ENCODE measurements at places on chromosomes 3 and 15.

- no peak for DNase-seq
Measured at GRCh38 chr3:9499455-9500107, 54.0 kb downstream of the LHFPL4 start.

DNA sequence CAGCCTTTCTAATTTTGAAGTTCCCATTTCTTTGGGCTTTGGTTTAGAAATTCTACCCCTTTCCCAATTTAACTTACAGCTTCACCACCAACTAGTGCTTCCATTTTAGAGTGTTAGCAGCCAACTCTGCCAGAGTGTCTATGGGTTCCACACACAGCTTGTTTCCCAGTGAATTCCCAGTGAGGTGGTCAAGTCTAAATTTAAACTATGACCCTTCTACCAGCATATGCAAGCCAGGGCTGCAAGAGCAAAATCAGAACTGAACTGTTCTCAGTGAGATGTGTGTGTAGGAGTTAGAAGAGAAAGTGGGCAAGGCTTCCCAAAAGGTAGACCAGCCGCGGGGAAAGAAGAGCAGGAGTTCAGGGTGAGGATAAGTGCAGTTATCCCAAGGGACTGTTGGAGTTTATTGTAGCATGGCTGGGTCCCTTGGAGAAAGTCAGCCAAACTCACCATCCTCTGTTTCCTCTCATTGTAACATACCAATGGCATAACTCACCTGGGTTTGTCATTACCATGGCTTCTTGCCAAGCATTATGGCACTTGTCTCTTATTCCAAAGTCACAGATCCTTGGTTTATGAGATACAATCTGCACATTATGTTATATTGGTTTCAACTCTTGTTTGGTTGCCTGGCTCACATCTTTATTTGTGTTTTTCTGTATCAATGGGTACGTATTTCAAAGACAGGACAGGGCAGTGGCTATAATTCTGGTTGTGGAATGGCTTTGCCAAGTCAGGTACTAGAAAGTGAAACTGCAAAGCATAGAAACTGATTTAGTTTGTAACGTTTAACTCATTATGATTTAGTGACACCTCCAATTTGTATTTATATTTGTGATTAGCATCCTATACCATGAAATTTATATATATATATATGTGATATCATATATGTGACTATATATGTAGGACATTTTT, 130.2 kb upstream of the UMPS start:
- no peak for DNase-seq

DNA sequence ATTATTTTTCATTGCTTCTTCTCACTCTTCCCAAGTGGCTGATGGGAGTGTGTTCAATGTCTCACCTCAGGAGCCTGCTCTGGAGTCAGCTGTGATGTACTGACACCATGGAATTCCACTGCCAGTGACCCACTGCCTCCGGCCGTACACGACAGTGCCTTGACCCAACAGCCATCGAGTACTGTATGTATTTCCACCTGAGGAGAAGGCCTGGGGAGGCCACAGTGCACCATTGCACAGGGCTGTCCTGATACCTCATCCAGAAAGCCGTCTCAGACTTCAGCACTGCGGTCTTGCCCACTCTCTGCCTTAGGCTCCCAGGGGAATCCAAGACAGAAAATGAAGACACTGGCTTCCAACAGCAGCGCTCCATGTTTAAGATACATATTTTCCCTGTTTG, 51.4 kb upstream of the EIF1B start:
- no peak for DNase-seq

GRCh38 chr3:74640211-74640610, 25.8 kb upstream of the CNTN3 start:
- no peak for DNase-seq

DNA sequence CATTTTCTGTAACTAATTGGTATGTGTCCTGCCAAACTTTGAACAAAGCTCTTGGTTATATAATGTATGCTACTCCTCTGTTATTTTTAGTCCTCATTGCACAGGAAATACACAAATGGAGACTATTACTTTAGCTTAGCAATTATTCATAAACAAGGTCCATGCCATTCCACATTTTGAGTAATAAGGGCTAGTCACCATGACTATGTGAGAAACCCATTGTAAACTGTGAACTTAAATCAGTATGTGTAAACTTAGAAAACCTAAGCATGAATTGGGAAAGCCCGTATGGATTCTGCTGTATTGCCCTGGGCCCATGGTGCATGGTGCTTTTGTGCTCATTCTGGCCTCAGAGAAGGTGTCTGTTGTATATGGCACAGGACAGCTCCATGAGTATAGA, 100.3 kb downstream of the HCN4 start:
- DNase-seq, result no peak

- DNase-seq, result no peak
Measured at GRCh38 chr3:171346019-171346418, 114.2 kb downstream of the TNIK start.

- DNase-seq, result no peak
Measured at GRCh38 chr3:98594628-98595324, 1.4 kb upstream of the CPOX start.

DNA sequence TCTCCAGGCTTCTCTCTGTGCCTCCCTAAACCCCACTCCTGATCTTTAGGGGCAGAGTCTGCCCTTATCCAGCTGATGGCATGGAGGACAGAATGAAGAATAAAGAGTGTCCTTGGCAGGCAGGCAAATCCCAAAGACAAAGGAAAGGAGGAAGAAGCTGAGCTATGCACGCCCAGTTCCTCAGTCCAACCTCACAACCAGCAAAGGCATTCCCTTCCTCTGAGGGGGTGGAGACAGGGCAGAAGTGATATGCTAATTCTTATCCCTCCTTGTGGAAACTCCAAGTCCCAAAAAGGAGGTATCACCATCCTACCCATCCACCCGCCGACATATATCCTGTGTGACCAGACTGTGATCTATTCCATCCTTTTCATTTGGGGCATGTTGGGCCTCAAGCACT, 10.5 kb upstream of the CCDC54 start:
- DNase-seq, result no peak

GRCh38 chr3:11024181-11024580, 31.6 kb downstream of the SLC6A1 start:
- no peak for DNase-seq

- no peak for DNase-seq
Measured at GRCh38 chr3:76432396-76432795, 607.5 kb upstream of the ROBO2 start.

DNA sequence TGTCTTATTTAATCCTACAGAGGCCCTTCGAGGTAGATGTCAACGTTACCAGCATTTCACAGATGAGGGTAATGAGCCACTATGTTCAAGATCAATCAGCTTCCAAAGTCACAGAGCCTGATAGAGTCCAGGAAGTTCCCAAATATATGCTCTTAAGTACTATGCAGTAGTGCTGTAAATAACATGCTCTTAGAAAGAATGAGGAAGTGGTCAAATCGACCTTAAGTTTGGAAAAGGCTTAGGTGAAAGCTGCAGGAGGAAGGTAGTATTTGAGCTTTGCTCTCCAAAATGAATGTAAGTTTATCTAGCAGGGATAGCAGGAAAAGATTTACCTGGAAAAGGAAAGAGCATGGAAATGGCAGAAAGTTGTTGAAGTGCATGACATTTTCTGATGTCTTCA, 234.0 kb downstream of the RBMS3 start:
- no peak for DNase-seq

DNA sequence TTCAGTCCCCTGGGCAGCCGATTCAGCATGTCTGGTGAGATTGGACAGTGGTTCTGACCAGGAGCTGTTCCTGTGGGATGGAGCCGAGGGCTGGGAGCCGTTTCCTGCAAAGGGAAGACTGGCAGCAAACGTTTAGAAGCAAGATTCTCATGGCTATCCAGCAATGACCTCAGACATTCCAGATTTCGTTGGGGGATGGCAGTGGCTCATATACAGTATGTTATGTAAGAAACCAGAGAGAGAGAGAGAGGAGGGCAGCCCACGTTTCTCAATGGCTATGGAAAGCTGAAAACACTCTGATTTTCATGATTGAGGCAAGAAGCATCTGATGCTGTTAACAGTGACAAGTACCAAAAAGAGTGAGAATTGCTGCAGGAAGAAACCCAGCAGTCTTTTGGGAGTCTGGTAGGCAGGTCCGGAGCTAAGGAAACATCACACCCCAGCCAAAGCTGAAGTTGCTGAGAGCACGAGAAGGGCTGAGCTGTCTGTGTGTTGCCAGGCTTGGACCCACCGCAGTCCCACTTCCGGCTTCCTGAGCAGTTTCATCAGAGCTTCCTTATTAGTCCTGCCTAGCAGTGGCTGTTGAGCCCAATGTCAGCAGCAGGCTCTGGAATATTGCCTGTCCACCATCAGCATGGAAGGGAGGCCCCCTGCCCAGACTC, 25.6 kb upstream of the VPS8 start:
- no peak for DNase-seq

- no peak for DNase-seq
Measured at GRCh38 chr3:161038725-161039124, 66.4 kb downstream of the B3GALNT1 start.

- no peak for DNase-seq
Measured at GRCh38 chr3:162117961-162118360, 621.4 kb downstream of the OTOL1 start.

DNA sequence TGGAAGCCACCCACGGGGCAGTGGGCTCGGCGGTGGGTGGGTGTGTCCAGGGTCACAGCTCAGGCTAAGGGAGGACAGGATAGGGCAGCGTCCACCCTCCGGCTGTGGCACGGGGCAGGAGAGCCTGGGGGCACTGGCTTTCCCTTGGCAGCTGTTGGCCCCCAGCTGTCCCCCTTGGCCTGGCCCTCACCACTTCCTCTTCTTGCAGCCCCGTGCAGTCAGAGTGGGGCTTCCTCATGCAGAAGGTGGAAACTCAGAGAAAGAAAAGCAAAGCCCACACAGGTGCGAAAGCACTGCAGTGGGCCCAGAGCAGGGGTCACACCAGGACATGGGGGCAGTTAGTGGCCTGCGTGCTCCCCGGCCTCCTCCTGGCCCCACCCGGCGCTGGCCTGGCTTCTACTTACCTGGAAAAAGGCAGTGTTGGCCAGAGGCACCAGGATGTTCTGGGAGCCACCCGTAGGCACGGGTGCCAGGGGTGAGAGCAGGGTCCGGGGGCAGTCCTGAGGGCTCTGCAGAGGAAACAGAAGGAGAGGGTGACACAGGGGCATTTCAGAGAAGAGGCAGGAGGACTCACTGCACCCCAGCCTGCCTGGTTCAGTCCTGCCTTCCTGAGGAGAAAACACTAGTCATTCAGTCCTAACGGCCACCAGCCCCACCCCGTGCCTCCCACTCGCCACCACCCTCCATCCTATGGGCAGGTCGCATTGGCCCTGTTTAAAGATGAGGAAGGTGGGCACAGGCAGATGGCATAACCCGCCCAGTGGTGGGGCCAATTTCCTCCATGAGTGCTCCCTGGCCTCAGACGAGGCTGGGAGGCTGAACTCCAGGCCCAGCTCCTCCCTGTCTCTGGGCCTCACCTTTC, 28.3 kb downstream of the PLXND1 start:
- no peak for DNase-seq

- no peak for DNase-seq
Measured at GRCh38 chr3:139528924-139529323, 10.6 kb downstream of the RBP1 start.

DNA sequence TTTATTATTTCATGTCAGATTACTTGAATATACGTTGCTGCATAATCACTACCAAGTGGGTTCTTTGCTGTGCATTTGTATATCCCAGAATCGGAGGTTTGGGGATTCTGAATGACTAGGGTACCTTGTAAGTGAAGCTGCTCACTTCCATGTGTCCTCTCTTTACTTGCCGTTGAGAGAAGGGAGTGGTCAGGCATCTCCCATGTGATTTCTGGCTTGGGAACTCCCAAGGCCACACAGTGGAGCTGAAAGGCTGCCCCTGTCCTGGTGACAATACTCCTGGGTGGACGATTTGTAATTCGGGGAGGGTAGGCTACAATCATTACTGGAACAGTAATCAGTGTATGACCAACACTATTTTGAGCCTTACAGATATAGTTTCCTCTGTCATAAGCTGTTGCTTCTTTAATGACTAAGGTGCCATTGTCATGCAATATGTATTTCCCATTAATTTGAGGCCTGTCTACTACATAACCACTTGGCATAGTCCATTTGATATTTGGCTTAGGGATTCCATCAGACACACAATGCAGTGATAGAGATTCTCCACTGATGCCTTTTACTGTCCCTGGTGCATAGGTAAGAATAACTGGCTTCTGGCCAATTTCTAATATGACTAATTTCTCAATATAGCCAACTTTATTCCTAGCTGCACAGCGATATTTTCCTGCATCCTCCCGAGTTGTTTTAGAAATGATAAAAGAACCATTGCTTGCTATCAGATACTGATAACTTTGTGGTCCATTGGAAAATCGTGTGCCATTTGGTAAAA, 24.0 kb downstream of the IGSF10 start:
- DNase-seq, result no peak

- no peak for DNase-seq
Measured at GRCh38 chr3:187343670-187344069, 24.5 kb upstream of the RTP4 start.

- no peak for DNase-seq
Measured at GRCh38 chr15:100779331-100780207, 100.1 kb upstream of the ALDH1A3 start.

DNA sequence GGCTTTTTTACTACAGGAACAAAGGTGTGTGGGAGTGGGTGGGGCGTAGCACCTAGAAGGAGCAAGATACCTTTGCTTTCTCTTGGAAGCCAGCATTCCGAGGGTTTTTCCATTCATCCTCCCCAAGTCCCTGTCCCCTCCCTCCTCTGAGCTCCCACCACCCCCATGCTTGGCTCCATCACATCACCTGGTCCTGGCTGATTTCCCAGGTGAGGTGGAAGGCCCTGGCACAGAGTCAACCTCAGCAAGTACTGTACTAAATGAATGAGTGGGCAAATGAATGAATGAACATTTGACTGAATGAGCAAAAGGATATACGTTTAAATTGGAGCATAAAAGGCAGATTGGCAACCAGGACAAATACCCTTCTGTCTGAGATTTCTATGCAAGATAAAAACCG, 45.4 kb downstream of the DZIP1L start:
- DNase-seq, result no peak

DNA sequence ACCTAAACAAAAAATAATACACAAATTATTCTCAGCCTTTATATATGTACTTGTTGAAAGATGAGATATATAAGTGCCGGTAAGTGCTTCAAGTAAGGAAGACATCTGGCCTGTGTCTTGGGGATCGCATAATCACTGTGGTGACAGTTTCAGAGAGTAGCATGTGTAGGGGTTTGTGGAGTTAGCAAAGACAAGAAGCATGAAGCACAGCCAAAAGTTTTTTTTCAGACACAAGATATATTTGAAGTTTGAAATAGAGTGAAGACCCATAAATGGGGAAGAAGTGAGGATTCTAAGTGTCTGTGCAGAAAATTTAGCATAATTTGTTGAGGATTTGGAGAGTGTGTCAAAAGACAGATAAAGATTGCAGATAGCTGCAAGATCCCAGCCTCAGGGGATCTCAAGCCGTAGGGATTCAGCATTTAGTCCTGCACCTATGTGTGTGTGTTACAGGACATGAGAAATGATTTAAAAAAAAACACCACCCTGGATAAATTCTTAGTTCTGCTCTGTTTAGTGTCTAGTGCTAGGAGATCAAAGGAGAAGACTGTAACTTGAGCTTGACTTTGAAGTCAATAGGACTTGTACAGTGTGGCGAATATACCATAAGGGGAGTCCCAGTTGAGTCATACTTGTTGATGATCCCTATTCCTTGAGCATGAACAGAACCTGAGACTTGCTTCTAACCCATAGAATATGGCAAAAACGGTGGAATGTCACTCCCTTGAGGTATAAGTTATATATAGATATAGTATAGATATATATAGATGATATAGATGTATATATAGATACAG, 123.9 kb upstream of the GRM7 start:
- DNase-seq, result no peak
